ENCODE measurements at places on chromosomes 2 and 18.

- DNase-seq = no peak
These were observed 211.5 kb downstream of the GALR1 start for GRCh38 chr18:77461062-77461688.

GRCh38 chr2:142236181-142236580, 105.4 kb upstream of the LRP1B start:
- DNase-seq = no peak

DNA sequence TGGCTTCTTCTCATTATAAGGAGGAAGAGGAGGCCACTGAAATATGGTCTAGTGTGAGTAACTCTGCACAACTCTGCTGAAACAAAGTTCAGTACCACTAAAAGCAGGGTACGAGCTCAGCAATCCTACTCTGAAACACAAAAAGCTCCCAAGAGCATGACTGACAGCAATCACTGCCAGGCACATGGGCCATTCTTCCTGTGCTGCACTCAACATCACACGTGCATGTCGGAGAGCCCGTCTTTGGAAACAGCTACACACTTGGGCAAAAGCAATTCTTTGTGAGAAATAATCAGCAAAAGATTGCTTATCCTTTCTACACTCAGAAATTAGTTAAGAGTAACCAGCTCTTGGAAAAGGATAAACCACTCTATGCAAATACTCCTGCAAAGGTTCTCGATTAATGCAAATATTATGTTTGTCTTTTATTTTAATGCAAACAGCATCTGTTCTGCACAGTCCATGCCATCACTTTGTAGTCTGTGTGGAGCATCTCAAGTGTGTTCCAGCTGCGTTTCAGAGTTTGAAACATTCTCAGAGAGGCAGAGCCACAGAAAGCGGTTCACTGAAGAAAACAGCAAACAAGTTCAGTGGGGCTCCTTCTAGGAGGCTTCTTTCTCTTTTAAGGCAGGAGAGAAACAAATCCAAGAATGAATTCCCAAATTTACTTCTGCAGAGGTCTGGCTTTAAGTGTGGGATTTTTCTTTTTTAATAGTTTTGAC, 145.0 kb downstream of the HDAC4 start:
- DNase-seq = no peak

DNA sequence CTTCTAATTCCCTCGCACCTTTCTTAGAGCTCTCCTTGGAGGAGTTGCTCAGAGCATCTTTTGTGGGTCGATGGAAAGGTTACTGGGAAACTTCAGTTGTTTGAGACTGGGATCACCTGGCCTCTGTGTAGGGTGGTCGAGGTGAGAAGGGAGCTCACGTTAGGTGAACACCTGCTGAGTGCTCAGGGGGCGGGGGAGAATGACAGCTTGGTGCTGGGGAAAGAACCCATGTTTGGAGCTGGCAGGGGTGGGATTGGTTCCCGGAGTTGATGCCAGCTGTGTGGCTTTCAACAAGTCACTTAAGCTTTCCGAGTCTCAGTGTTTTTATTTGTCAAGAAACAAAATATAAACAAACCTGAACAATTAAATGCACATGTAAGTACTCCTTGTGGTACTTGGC, 122.3 kb downstream of the GLI2 start:
- no peak for DNase-seq

- DNase-seq = peak; percentile 76
These were observed 1.8 kb upstream of the AGBL5 start for GRCh38 chr2:27049422-27050280.

DNA sequence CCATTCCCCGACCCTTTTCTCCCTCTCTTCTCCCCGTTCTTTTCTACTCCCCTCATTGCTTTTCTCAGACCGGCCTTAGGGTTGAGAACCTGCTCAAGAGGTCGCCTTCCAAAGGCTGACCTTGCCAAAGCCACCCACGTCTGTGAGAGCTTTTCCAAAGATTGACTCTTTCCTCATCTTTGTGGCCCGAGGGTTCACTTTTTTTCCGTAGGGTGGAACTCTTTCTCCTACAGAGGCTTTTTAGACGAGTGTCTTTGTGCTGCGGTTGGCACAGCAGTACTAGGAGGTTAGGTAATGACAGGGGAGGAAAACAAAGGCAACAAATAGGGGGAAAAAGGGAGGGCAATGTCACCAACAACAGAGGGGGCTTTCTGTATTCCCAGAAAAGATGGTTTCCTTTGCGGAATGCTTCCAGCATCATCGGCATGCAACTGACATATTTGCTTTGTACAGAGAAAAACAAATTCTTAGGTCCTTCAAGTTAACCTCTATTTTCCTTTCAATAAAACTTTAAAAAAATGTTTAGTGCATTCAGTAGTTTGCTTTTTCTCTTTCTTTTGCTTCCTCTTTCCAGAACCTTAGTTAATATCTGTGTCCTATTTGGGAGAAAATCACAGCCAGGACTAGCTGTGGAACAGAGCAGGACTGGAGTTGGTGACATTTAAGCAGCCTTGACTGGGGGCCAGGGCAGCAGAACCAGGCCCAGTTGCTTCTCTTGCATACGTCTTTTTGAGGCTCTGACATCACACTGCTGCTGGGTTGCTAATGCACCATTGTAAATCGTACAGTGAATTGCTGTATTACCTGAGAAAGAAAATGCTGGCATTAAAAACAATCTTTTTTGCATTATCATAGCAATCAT, 188.1 kb upstream of the FANCL start:
- no peak for DNase-seq

GRCh38 chr2:20362701-20363435, 12.2 kb upstream of the PUM2 start:
- DNase-seq = no peak

GRCh38 chr2:2758793-2759367, 427.8 kb upstream of the MYT1L start:
- no peak for DNase-seq

- no peak for DNase-seq
These were observed 44.9 kb downstream of the RBBP8 start for GRCh38 chr18:22977847-22978701.

GRCh38 chr2:88600038-88600465, 27.2 kb downstream of the EIF2AK3 start:
- DNase-seq = peak; percentile 90

DNA sequence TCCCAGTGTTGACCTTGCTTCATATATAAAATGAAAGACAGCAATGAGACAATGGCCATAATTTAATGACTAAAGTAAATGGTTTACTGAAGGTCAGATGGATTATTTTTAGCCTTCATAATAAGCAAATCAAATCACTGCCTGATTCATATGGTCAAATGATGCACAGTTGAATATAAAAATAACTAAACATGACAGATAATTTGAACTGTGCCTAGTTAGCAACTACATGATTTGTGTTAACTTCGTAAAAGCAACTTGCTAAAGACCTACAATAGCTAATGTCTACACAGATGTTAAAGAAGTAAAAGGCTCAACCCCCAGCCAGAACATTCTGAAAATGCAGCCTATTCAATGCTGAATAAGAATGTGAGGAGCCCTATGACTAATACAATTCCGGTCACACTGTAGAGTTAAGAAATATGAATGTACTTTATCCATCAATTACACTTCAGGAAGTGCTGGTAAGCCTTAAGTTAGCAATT, 590.8 kb upstream of the CDH2 start:
- no peak for DNase-seq

DNA sequence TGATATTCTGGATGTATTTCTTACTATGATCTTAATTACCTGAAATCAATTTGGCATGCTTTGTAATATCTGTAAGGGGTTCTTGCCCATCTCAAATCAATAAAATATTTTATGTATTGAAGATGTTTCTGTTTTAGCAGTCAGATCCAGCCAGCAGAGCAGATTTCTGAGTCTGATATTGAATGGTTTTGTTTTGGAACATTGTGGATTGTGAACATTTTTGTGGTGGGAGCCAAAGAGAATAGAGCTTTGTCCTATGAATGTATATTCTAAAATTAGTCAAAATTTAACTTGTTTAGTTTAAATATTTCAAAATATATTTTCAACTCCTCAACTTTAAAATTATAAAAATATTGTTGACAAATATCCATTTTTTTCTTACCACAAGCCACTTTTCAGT, 197.0 kb downstream of the UBE2E3 start:
- DNase-seq = no peak

DNA sequence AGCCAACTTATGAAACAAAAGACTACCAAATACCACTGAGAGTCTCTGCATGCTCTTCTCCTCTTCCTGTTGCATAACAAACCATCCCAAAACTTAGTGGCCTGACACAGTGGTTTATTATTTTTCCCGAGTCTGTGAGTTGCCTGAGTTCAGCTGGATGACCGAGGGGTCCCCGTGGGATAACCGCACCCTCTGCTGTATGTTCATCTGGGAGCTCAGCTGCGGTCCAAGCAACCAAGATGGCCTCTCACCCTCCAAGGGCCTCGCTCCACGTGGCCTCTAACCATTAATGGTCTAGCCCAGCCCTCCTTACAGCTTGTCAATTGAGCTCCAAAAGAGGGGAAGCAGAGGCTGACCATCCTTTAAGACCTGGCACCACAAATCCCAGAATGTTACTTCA, 17.1 kb downstream of the ITM2C start:
- no peak for DNase-seq

DNA sequence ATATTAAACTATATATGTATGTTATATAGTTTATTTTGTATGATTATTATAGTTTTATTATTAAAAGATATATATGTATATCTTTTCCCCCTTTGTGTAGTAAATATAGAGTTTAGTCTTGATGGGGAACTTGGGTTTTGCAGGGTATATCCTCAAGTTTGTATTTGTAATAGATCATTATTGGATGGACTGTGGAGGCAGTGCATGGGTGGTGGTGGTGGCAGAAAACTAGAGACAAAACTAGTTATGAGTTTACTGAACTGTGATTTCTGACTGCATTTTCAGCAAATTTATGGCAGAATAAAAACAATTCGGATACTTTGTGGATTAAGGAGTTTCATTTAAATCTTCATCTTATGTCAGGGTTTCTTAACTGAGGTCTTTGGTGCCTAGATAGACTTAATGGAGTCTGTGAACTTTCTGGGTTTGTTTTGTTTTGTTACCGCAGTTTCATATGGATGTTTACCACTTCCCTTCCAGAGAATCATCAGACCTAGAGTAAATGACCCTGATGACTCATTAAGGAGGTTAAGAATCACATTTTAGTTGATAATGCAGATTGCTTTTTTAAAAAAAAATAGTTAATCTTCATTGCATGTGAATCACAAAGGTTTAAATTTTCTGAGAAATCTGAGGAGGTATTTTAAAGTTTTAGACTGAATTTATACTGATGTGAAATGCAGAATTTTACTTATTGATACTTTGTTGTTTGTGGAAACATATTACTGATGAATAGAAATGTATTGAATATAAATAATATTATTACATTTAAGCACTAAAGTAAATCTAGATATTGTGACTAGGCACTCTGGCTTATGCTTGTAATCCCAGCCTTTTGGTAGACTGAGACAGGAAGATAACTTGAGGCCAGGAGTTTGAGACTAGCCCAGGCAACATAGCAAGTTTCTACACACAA, 14.5 kb downstream of the EPC2 start:
- DNase-seq = no peak

- no peak for DNase-seq
These were observed 371.9 kb downstream of the IRS1 start for GRCh38 chr2:226427538-226428307.

- DNase-seq = no peak
These were observed 54.1 kb upstream of the THOC1 start for GRCh38 chr18:321865-322467.

DNA sequence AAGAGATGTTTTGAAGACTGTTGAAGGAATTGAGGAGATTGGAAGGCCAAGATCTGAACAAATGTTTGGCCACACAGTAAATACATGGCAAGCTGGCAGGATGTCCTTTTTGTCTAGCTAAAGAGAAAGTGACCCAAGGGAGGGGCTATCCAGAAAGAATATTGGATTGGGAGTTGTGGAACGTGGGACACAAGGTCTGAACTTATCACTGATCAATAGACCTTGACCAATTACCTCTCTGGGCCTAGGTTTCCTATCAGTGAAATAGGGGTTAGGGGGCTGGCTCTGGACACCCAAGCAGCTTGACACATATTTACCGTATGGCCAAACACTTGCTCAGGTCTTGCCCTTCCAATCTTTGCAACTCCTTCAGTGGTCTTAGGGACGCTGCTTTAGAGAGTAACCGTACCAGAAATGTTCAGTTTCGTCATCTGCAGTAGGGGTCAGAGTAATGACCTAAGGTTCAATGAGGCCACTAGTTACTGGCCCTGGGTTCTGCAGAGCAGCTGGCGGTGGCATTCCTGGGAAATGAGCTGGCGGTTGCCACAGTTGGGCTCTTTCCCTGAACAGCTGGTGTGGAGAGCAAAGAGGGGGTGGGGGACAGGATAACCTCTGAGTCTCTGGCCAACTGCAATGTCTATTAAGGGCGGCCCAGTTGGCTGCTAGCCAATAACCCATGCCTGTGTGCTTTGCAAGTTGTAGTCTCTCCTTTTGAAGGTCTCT, 70.1 kb upstream of the STPG4 start:
- peak; percentile 13 for DNase-seq

- no peak for DNase-seq
These were observed 200.5 kb upstream of the HDAC4 start for GRCh38 chr2:239601201-239601851.

GRCh38 chr2:59761966-59762365, 791.5 kb downstream of the BCL11A start:
- DNase-seq = no peak

DNA sequence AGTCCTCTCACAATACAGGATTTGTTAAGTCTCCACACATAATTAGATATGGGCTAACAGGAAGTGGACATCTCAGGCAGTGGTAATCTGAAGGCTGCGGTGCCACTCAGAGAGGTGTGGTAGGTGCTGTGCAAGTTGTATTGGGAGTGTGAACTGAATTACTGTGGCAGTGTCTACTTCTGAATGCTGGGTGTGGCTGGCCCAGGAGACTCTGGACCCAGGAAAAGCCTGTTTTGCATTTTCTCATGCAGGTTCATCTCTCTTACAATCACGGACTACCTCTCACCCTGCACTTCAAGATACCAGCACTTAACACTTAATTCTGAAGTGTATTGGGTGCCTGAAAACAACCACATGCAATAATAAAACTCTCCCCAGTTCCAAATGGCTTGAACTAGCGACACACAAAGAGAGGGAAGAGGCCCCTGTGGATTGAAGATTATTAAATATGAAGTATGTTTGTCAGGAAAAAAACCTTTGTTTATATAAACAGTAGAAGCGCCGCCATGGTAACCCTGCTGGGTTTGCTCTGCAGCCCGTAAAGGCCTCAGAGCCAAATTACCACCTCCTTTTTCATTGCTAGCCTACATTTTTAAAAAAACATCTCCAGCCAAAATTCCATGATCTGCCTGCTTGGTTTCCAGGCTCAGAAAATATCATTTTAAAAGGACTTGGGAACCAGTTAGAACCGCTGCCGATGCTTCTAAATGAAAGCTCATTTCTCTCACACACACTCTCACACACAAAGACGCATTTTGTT, 77.5 kb downstream of the GFPT1 start:
- DNase-seq = peak; percentile 49

Data from NCI-H2171 (cell line).